Activated naive CD4-positive, alpha-beta T cell treated with anti-CD3 and anti-CD28 coated beads for 36 hours (primary cell): ENCODE measurements at places on chromosomes 7 and 10. TPM values are rescaled to one million over a fixed set of nuclear protein-coding genes. Genes with fewer than 3 reads are reported as not detected.

- no peak overlapping the region for H3K27ac ChIP-seq
- no peaks in the 10 kb centered on the region for H3K36me3 ChIP-seq
- H3K27me3 ChIP-seq: no peaks in the 10 kb centered on the region
- H3K4me1 ChIP-seq: peaks cover 14% of the 10 kb centered on the region
- H3K4me3 ChIP-seq: no peak overlapping the region
- DNase-seq: no peak
These were observed 50.9 kb downstream of the TPK1 start for GRCh38 chr7:144784943-144785342.

The INHBA gene
- total RNA-seq: not detected

GRCh38 chr7:90570373-90570959, 25.7 kb upstream of the CDK14 start:
- DNase-seq: no peak
- peaks cover 3% of the 10 kb centered on the region for H3K27me3 ChIP-seq
- no peaks in the 10 kb centered on the region for H3K4me1 ChIP-seq
- H3K27ac ChIP-seq: no peak overlapping the region
- no peaks in the 10 kb centered on the region for H3K36me3 ChIP-seq

GRCh38 chr10:88092973-88093372, 229.5 kb downstream of the PTEN start:
- peaks cover 34% of the 10 kb centered on the region for H3K4me1 ChIP-seq
- no peak overlapping the region for H3K4me3 ChIP-seq
- H3K36me3 ChIP-seq: no peaks in the 10 kb centered on the region

GRCh38 chr10:32068569-32068968, 12.3 kb upstream of the KIF5B start:
- H3K36me3 ChIP-seq: no peaks in the 10 kb centered on the region
- no peak overlapping the region for H3K4me3 ChIP-seq
- no peaks in the 10 kb centered on the region for H3K4me1 ChIP-seq
- no peaks in the 10 kb centered on the region for H3K27me3 ChIP-seq
- H3K27ac ChIP-seq: no peak overlapping the region

DNA sequence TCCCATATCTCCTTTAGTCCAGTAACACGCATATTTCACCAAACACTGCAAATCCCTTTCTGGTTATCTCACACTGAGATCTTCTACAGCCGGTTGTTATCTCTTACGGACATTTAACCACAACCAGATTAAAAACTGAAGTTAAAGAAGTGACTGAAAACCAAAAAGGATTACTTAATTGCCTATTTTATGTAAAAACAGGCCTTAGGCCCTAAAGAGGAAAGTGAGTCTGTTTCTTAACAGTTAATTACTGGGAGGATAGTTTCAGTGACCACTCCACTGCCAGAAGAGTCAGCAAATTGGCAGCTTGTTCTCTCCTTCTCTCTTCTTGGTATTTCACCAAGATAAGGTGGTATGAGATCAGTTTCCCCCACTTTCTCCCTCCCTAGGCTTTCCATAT, 161.9 kb upstream of the MEOX2 start:
- DNase-seq: no peak
- no peak overlapping the region for H3K4me3 ChIP-seq
- no peak overlapping the region for H3K27ac ChIP-seq
- H3K36me3 ChIP-seq: no peaks in the 10 kb centered on the region

DNA sequence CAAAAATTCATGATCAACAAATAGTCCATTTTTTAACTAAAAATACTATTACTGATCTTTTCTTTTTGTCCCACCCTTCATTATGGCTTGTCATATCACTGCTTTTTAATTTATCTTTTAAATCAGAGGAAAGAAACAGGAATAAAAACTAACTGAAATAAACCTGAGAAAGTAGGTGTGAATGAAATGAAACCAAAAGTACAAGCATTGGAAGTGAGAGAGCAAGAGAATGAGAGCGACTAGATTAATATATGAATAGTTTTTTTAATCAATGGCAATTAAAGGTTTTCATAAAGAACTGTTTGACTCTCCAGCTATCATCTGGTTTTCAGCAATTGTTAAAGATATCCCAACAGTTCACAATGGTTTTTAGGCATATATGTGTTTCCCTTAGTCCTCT, 137.8 kb downstream of the SPAG6 start:
- H3K4me3 ChIP-seq: no peak overlapping the region
- no peak overlapping the region for H3K27ac ChIP-seq
- peaks cover 12% of the 10 kb centered on the region for H3K27me3 ChIP-seq
- H3K36me3 ChIP-seq: no peaks in the 10 kb centered on the region
- no peak for DNase-seq
- peaks cover 8% of the 10 kb centered on the region for H3K4me1 ChIP-seq

The POMZP3 gene
- total RNA-seq: 38.7 TPM

DNA sequence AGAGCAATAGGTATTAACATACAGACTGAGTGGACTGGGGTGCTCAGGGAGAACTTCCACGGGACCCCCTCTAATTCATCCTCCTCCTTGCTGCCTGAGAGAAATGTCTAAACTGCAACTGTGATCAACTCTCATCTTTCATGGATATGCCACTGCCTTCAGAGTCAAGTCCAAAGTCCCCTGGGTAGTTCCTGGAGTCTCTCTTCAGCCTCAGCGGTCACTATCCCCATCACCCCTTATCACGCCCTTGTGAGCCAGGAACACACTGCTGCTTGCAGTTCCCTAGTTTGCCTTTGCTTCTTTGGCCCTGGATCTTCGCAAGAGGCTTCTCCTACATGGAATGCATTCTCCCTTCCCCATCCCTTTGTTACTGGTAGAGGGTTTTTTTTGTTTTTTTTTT, 58.7 kb upstream of the AUTS2 start:
- DNase-seq: no peak
- no peak overlapping the region for H3K27ac ChIP-seq
- H3K4me1 ChIP-seq: no peaks in the 10 kb centered on the region
- H3K27me3 ChIP-seq: no peaks in the 10 kb centered on the region
- no peaks in the 10 kb centered on the region for H3K36me3 ChIP-seq
- no peak overlapping the region for H3K4me3 ChIP-seq

DNA sequence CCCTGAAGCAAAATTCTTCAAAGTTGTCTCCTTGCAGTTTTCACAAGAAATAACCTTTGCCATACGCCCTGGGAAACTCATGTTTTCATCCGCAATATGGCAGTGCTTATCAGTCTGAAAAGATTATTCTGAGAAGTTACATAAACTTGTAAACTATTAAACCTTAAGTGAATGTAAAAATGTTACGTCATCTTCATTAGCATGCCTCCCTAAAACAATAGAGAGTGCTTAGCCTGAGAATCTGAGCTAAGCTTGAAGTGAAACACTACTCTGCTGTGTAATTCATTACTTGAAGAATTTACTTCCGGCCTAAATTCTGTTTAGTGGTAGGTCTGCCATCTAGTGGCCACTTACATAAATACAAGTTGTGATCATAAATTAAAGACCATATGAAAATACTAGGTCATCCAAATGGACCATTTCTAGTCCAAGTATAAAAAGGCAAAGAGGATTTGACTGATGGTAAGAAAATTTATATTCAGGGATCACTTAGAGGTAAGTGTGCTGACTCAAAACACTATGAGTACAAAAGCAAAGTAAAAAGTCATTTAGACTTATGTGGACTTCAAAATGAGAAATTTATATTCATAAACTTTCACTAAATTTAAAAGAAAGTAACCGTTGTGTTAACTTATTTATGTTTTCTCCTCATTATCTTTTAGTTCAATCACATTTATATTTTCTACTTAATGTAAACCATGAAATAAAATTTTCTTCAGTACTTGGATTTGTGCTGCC, 745.1 kb upstream of the LRRTM3 start:
- H3K27me3 ChIP-seq: no peaks in the 10 kb centered on the region
- no peak overlapping the region for H3K27ac ChIP-seq
- H3K4me3 ChIP-seq: no peak overlapping the region
- H3K36me3 ChIP-seq: no peaks in the 10 kb centered on the region
- no peaks in the 10 kb centered on the region for H3K4me1 ChIP-seq
- peak; percentile 21 for DNase-seq

The HTR7 gene
- total RNA-seq: 0.10 TPM

The ASAH2 gene
- 4.1 TPM for total RNA-seq

DNA sequence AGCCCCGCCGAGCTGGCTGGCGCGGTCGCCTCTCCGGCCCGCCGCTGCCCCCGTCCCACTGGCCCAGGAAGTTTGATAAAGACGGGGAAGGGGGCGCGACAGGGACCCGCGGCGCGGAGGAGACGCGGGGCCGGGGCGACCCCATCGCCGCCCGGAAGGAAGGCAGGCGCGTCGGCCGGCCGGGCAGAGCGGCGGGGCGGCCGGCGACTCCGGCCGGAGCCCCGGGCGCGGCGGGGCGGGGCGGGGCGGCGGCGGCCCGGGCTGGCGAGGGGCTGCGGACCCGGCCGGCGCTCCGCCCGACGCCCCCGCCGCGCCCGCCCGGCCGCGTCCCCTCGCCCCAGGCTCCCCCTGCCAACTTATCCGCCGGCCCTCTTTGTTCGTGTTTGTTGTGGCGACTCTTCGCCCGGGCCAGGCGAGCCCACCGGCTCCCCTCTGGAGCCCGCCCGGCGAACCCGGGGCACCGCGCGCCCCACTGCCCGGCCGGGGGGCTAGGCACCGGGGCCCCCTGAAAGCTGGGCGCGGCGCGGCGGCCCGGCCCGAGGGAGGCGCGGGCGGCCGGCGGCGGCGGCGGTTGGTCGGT, 571 bp downstream of the KDM7A start:
- no peak for DNase-seq
- peaks cover 37% of the 10 kb centered on the region for H3K4me1 ChIP-seq
- H3K4me3 ChIP-seq: peak overlapping the region; percentile 94

DNA sequence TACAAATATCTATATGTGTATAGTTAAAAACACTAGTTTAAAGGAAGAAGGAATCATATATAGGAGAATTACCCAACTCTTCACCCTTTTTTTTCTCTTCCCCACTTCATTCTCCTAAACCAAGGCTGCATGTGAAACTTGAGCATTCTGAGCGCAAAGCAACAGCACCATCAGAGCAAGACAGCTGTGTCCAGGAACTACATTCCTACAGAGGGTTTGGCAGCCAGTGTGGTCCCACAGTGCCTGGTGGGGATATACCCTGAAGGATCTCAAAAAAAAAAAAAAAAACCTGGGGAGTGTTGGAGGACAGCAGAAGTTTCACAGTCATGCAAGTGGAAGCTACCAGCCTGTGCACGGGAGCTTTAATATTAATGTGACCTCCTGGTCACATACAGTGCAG, 310.4 kb downstream of the CTNNA3 start:
- H3K4me3 ChIP-seq: no peak overlapping the region
- H3K36me3 ChIP-seq: no peaks in the 10 kb centered on the region
- H3K27me3 ChIP-seq: peaks cover 11% of the 10 kb centered on the region
- no peak overlapping the region for H3K27ac ChIP-seq
- no peak for DNase-seq

The NUTM2D gene
- total RNA-seq: 0.55 TPM

DNA sequence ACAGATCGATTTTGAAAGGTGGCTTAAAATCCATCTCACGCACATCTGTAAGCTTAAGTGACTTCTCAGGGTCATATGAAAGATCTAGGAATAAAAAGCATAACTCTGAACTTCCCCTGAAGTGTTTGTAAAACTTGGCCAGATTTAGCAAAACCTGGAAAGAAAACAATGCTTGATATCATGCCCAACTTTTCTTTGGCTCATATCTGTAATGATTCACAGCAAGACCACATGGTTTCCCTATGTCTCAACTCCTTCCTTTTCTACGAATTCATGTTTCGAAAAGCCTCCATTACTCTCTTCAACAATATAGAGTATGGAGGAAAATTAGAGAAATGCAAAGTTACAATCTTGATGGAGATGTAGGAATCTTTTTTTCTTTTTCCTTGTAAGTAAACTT, 20.1 kb upstream of the CABCOCO1 start:
- DNase-seq: no peak
- H3K27me3 ChIP-seq: peaks cover 4% of the 10 kb centered on the region
- H3K4me3 ChIP-seq: no peak overlapping the region
- H3K27ac ChIP-seq: no peak overlapping the region
- no peaks in the 10 kb centered on the region for H3K36me3 ChIP-seq
- no peaks in the 10 kb centered on the region for H3K4me1 ChIP-seq

DNA sequence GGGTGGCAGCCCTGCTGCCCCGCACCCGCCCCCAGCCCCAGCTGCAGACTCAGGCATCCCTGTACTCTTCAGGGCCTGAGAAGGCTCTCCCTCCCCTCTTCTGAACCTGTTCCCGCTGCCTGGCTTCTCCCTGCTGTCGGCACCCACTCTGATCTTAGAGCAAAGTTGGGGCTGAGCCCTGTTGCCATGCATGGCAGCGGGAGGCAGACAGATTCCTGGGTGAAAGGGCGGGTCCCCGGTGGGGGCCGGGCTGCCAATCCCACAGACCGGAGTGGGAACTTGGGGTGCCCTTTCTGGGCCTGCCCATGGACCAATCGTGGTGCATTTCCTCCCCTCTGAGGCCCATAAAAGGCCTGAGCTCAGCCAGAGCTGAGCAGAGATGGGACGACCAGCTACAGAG, 80.7 kb downstream of the SPDYE5 start:
- H3K4me1 ChIP-seq: no peaks in the 10 kb centered on the region
- no peaks in the 10 kb centered on the region for H3K27me3 ChIP-seq
- no peak overlapping the region for H3K27ac ChIP-seq
- no peak overlapping the region for H3K4me3 ChIP-seq

- peak; percentile 6 for DNase-seq
- no peaks in the 10 kb centered on the region for H3K27me3 ChIP-seq
- no peak overlapping the region for H3K27ac ChIP-seq
These were observed 109.8 kb upstream of the NOBOX start for GRCh38 chr7:144513334-144513733.

DNA sequence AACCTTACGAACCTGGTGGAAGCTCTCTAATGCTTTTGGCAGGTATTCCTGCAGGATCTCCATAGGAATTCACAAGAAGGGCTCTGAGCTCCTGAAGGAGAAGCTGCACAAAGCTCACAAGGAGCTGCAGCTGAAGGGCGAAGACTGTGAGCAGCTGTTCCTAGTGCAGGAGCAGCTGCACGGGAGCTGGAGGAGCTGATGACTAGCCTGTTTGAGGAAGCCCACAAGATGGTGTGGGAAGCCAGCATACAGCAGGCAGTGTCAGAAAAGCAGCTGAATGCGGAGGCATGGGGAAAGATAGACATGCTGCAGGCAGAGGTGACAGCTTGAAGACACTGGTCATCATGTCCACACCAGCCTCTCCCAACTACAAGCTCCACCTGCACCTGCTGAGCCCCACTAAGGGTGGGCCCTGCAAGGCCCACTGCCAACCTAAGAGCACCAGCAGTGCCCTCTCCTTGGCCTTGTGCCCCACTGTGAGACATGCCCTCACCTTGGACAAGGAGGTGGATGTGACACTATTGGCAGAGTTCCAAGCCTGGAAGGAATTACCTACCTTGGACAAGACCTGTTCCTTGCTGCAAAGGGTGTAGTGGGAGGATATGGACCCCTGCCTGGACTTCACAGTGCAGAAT, 250.6 kb downstream of the BBS9 start:
- H3K27ac ChIP-seq: no peak overlapping the region
- no peak for DNase-seq
- no peaks in the 10 kb centered on the region for H3K4me1 ChIP-seq
- H3K4me3 ChIP-seq: no peak overlapping the region
- no peaks in the 10 kb centered on the region for H3K27me3 ChIP-seq
- H3K36me3 ChIP-seq: peaks cover 3% of the 10 kb centered on the region

DNA sequence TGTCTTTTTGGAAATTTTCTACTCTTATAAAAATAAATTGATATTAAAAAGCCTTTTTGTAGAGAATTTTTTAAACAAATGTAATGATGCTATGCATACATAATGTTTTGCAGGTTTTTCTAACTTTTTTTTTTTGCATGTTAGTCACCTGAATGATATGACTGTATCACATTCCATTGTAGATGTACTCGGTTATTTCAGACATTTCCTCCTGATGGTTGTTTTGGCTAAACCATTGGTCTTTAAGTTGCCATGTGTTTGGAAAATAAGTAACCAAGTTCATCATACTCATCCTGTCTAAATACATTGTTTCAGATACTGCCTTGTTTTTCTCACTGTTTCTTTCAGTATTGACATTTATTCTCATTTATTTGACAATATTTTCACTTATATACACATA, 25.8 kb downstream of the NHLRC2 start:
- no peak overlapping the region for H3K4me3 ChIP-seq
- H3K4me1 ChIP-seq: peaks cover 7% of the 10 kb centered on the region
- H3K36me3 ChIP-seq: peaks cover 30% of the 10 kb centered on the region
- no peaks in the 10 kb centered on the region for H3K27me3 ChIP-seq
- no peak overlapping the region for H3K27ac ChIP-seq
